ENCODE measurements at places on chromosomes 6 and 20.

GRCh38 chr20:20366551-20366875 lies 1.4 kb upstream of the INSM1 start:
- DNase-seq = no peak

- no peak for DNase-seq
Measured at GRCh38 chr6:105593056-105593690, 190.3 kb upstream of the PREP start.

DNA sequence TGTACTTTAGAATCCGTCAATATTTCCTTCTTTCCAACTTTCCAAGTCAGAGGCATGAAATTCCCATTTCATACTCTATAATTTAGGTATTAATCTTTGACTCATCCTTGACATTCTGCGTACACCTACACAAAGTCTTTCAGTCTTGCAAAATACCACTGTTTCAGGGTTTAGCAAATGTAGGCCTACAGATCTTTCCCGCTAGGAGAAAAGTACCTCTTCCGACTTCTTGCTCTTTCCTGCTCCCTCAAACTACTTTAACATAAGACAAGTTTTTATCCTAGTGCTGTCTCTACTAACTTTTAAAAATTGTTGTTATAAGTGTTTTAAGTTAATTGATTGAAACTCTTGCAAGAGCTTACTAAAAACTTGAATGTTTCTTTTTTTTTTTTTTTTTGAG lies 18.3 kb upstream of the PHACTR1 start:
- DNase-seq = no peak

GRCh38 chr6:122753688-122754056 lies 25.8 kb upstream of the FABP7 start:
- DNase-seq = no peak

- DNase-seq = no peak
Measured at GRCh38 chr6:2190661-2191389, 54.6 kb downstream of the GMDS start.

DNA sequence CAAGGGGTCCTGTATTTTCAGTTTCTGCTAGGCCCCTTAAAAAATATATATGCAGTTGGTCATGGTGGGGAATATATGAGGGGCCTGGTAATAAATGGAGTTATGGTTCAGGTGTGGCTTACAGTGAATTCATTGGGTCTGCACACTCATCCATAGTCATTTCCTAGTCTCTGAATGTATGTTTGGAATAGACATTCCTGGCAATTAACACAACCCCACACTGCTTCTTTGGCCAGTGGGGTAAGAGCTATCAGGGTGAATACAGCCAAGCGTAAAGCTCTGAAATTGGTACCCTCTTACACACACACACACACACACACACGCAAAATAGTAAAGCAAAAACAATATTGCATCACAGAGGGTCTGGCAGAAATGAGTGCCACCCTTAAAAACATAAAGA lies 56.5 kb downstream of the QRSL1 start:
- no peak for DNase-seq

DNA sequence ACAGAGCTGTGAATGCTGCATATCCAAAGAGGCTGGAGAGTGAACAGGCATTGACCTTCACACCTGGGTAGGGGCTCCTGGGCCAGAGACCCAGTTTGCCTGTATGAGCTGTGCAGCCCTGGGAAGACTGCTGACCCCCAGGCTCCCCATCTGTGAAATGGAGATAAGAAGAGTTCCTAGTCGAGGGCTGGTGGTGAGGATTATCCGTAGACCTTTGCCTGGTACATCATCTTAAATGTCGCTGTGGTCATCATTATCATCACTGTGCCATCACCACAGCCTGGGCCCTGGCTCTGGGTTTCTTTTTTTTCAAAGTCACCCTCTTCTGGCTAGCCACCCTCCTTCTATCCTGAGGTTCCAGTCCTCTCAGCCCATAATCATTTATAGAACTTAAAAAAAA lies 12.0 kb downstream of the AGPAT4 start:
- DNase-seq = no peak

DNA sequence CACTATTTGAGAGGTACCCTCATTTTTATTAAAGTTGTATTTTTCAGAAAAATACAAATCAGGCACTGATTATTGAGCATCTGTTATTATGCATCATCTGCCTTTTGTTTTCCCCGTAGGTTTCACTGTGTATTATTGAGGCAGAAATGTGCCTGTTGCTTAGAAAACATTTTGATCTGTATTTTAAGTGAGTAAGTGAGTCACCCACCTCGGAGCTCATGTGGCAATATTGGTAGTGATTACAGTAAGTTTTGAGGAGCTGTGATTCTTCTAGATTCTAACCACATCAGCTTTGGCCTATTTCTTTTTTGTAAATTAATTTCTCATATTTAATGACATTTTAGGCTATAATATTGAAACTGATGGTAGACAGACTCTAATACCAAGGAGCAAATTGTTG lies 59.6 kb upstream of the LAMP5 start:
- DNase-seq = no peak

DNA sequence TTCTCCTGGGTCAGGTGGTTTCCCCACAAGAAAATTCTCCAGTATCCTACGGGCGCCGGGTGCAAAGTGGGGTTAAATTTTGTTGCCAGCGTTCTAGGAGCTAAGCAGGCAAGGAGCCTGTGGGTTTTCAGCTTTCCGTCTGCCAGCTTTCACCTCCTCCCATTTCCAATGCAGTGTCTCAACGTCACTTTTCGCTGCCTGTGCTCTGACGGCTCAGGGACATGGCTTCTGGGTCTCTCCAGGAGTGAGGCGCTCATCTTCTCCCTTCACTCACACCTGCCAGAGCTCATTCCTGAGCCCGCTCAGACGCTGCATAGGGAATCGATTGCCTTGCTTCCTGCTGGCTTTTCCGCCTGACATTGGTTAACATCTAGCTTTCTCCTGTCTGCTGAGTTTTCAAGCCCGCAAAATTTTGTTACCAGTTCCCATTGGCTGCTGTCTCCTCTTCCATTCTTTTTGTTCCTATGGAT lies 7.3 kb upstream of the NAA20 start:
- no peak for DNase-seq

GRCh38 chr20:52446421-52447224 lies 255.0 kb upstream of the ZFP64 start:
- no peak for DNase-seq
